ENCODE measurements at places on chromosomes 16 and 17. TPM values are rescaled to one million over a fixed set of nuclear protein-coding genes. Genes with fewer than 3 reads are reported as not detected.

- H3K27ac ChIP-seq = no peak overlapping the region
- DNase-seq = peak; percentile 32
- H3K27me3 ChIP-seq = no peaks in the 10 kb centered on the region
- no peaks in the 10 kb centered on the region for H3K36me3 ChIP-seq
- H3K4me3 ChIP-seq = no peak overlapping the region
- H3K4me1 ChIP-seq = no peaks in the 10 kb centered on the region
Measured at GRCh38 chr17:55693254-55694216, 29.1 kb downstream of the TMEM100 start.

- H3K36me3 ChIP-seq = no peaks in the 10 kb centered on the region
- no peak overlapping the region for H3K27ac ChIP-seq
- no peaks in the 10 kb centered on the region for H3K4me1 ChIP-seq
- no peak for DNase-seq
Measured at GRCh38 chr17:78332991-78333390, 26.9 kb downstream of the SOCS3 start.

DNA sequence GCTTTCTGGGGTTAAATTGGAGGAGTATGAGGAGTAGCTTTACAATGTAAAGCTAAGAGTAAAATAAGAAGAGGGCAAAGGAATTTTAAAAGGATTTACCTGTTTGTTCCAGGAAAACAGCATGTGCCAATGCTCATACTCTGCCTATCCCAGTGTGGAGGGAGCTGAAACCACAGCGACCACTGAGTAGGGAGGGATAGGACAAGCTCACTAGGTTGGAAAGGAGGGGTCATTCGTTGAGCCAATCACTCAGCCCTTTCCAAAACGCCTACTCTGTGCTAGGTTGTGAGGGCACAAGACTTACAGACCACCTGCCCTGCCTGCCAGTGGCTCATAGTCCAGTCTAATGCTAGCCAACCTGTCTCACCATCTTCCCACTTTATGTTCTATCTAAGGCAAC, 1.1 kb upstream of the DNAJC7 start:
- H3K36me3 ChIP-seq = peaks cover 5% of the 10 kb centered on the region
- H3K27ac ChIP-seq = peak overlapping the region; percentile 84
- no peak for DNase-seq
- no peak overlapping the region for H3K4me3 ChIP-seq
- H3K4me1 ChIP-seq = peaks cover 55% of the 10 kb centered on the region

GRCh38 chr17:79922116-79922601, 82.9 kb upstream of the CBX4 start:
- H3K27ac ChIP-seq = peak overlapping the region; percentile 84
- peak; percentile 50 for DNase-seq
- no peak overlapping the region for H3K4me3 ChIP-seq
- peaks cover 75% of the 10 kb centered on the region for H3K4me1 ChIP-seq
- H3K36me3 ChIP-seq = no peaks in the 10 kb centered on the region
- no peaks in the 10 kb centered on the region for H3K27me3 ChIP-seq

DNA sequence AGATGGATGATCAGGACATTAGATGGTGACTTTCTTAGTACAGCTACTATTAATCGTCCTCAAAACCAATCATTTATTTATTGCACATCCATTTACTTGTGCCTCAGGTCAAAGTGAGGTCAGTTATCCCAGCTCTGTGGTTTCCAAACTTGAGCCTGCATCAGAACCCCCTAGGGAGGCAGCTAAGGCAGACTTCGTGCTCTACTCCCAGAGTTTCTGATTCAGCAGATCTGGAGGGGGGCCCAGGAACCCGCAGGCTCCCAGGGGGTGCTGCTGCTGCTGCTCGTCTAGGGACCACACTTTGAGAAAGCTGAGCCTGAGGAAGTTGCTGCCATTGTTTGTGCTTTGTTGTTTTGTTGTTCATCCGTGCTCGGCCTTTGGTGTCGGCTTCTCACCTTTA, 44.0 kb upstream of the CLEC18B start:
- H3K27me3 ChIP-seq = no peaks in the 10 kb centered on the region
- no peak overlapping the region for H3K4me3 ChIP-seq
- H3K4me1 ChIP-seq = peaks cover 32% of the 10 kb centered on the region
- no peak overlapping the region for H3K27ac ChIP-seq
- H3K36me3 ChIP-seq = peaks cover 26% of the 10 kb centered on the region
- DNase-seq = no peak

DNA sequence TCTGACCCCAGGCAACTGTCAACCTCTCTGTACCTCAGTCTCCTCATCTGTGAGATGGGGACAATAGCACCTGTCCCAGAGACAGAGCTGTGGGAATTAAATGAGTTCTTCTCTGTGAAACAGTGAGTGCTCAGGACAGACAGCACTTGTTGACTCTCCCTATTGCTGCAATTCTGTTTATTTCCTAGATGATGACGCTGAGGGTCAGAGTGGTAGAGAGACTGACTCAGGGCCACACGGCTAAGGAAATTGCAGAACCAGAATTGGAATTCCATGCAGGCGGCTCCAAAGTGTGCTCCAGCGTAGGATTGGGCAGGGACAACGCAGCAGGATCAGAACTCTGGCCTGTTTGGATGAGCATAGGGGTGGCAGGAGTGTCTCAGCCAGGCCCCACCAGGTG, 302.2 kb downstream of the C16orf95 start:
- H3K27me3 ChIP-seq = peaks cover 4% of the 10 kb centered on the region
- no peak overlapping the region for H3K4me3 ChIP-seq
- DNase-seq = no peak
- H3K36me3 ChIP-seq = no peaks in the 10 kb centered on the region
- H3K4me1 ChIP-seq = no peaks in the 10 kb centered on the region

DNA sequence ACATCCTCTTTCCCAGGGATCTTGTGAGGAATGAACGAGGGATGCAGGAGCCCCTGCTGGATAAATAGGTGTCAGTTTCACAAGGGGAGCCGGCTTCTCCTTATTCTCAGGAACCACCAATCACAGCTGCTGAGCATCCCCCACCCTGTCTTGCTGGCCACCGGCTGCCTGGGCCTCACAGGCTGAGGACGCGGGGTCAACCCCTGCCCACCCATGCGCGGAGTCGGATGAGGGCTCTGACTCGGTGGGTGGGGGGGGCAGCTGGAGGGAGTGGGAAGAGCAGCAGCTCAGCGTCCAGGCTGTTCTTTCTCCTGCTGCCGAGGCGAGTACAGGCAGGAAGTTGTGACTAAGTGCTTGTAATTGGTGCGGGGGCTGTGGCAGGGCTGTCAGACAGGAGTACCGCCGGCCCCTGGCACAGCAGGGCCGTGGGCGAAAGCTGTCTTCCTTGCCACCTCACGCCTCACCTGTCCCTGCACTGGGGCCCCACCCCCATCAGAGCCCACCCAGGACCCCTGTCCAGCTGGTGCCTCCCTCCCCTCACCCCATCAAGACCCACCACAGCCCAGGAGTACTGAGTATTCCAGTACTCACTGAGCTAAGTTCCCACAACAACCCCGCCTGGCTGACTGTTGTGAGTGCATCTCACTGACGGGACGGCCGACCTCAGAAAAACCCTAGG, 11.0 kb upstream of the DPEP1 start:
- no peaks in the 10 kb centered on the region for H3K4me1 ChIP-seq
- H3K36me3 ChIP-seq = no peaks in the 10 kb centered on the region
- DNase-seq = no peak
- no peak overlapping the region for H3K4me3 ChIP-seq
- H3K27me3 ChIP-seq = no peaks in the 10 kb centered on the region

- H3K4me3 ChIP-seq = peak within 1 kb of the TSS; percentile 78
- H3K27ac ChIP-seq = peak within 1 kb of the TSS; percentile 41
- peak; percentile 74 for DNase-seq
- peaks cover 5% of the 10 kb centered on the region for H3K27me3 ChIP-seq
Measured at GRCh38 chr16:89093602-89094251, at the start of gene ACSF3. Gene ACSF3, plus strand, starts transcription at chr16:89093852. Its CDS starts 6,830 bp downstream, at chr16:89100682.

DNA sequence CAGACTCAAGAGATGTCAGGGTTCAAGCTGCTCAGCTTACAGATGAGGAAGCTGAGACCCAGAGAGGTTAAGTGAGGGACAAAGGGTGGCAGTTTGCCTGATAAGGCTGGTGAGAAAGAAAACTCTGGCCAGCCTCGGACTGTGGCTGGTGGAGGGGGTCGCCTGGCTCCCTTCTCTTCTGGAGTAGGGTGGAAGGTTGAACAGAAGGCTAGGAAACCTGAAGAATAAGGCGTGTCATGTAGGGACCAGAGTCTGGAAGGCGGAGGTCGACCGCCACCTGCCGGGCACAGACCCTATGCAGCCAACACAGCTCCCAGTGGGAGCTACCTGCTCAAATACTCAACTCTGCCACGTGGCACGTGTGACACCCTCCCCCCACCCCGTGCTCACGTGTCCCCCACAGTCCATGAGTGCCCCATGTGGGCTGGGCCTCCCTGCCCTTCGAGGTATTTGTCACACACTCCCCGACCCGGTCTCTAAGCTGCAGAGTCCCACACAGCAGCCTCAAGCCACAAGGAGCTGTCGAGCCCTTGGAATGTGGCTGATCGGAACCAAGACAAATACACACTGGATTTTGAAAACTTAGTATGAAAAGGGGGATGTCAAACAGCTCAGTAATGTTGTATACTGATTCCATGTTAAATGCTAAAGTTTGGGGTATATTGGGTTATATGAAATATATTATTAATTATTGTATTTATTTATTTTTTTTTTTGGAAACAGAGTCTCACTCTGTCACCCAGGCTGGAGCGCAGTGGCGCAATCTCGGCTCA, 11.8 kb downstream of the HID1 start:
- peaks cover 15% of the 10 kb centered on the region for H3K4me1 ChIP-seq
- H3K27ac ChIP-seq = no peak overlapping the region
- H3K36me3 ChIP-seq = peaks cover 7% of the 10 kb centered on the region
- H3K4me3 ChIP-seq = no peak overlapping the region
- no peaks in the 10 kb centered on the region for H3K27me3 ChIP-seq
- DNase-seq = no peak

- H3K36me3 ChIP-seq = no peaks in the 10 kb centered on the region
- no peaks in the 10 kb centered on the region for H3K4me1 ChIP-seq
- H3K27me3 ChIP-seq = no peaks in the 10 kb centered on the region
- DNase-seq = no peak
- H3K27ac ChIP-seq = no peak overlapping the region
Measured at GRCh38 chr17:69539781-69540319, 125.4 kb downstream of the MAP2K6 start.

DNA sequence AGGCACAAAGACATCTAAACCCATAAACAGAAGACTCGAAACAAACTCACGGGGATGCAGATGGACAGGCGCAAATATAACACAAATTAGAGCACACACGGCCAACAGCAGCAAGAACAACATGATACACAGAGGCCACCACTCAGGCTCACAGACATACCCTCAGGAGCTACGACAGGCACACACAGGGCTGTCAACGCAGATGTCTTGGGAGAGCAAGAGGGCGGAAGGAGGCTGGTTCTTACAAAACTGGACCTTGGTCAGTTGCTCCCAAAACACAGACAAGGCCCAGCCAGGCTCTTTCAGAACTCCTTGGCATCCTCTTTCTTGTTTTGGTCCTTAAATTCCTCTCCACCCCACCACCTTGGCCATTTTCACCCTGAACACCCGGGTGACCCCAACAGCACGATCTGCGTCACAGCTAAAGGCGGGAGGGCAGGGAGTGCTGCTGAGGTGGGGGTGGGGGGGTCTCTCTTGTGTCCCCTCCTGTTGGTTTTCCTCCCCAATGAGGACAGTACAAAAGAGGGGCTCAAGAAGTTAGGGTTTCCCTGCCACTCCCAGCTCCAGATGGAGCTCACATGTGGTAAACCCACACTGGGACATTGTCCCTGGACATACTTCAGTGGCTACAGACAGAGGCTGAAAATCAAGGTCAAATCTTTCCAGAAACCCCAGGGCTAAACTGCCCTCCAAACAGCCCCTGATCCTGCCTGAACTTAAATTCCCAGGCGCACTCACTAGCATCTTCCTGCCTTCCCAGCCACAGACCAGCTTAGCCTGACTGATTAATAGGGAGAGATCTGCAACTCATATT, 221.3 kb downstream of the C16orf78 start:
- H3K4me1 ChIP-seq = no peaks in the 10 kb centered on the region
- no peak overlapping the region for H3K27ac ChIP-seq
- H3K36me3 ChIP-seq = no peaks in the 10 kb centered on the region
- H3K27me3 ChIP-seq = no peaks in the 10 kb centered on the region
- H3K4me3 ChIP-seq = no peak overlapping the region

DNA sequence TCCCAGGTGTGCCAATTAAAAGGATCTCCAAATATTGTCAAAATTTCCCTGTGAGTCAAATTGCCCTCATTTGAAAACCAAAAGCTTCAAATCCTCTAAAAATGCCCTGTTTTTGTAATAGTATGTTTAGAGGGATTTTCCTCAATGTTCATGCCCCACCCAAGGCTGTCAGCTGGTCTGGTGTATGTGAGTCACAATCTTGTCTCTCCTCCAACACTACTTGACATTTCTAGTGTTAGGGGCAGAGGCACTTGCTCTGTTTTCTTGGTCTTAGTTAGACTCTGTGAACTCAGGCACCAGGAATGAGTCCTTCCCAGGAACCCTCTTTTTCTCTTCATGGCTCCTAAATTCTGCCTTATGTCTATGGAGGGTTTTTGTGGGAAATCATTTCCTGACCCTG, 634.8 kb downstream of the KCNJ2 start:
- no peaks in the 10 kb centered on the region for H3K36me3 ChIP-seq
- no peak for DNase-seq
- no peaks in the 10 kb centered on the region for H3K27me3 ChIP-seq
- H3K4me3 ChIP-seq = no peak overlapping the region
- H3K4me1 ChIP-seq = no peaks in the 10 kb centered on the region

DNA sequence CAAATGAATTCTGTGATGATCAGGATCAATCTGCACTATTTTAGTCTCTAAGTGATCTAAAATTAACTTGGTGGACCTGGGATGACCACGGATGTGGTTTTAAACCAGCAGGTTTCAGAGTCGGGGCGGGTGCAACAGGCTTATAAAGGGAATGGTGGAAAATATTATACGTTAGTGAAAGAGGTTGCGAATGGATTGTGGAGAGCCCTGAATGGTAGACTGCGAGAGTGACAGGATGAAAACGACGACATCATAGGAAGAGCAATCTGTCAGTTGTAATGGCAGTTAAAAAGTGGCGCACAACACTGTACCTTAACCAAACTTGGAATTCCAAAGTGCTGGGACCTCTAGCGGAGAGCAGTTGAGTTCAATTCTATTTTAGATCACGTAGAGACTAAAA, 1.2 kb upstream of the CYB5B start:
- no peak overlapping the region for H3K27ac ChIP-seq
- H3K27me3 ChIP-seq = no peaks in the 10 kb centered on the region
- peaks cover 17% of the 10 kb centered on the region for H3K4me1 ChIP-seq
- DNase-seq = no peak
- H3K4me3 ChIP-seq = no peak overlapping the region
- peaks cover 3% of the 10 kb centered on the region for H3K36me3 ChIP-seq

- no peaks in the 10 kb centered on the region for H3K36me3 ChIP-seq
- H3K4me3 ChIP-seq = no peak overlapping the region
- DNase-seq = no peak
- H3K27me3 ChIP-seq = no peaks in the 10 kb centered on the region
- H3K4me1 ChIP-seq = no peaks in the 10 kb centered on the region
- H3K27ac ChIP-seq = no peak overlapping the region
Measured at GRCh38 chr16:66300037-66300436, 66.5 kb upstream of the CDH5 start.

The TOX3 gene
- 5.2 TPM for total RNA-seq

The CES5A gene
- total RNA-seq = not detected

The KCNJ12 gene
- total RNA-seq = 0.52 TPM

The KRTAP29-1 gene
- total RNA-seq = not detected

The SPHK1 gene
- 12.2 TPM for total RNA-seq

The CEMP1 gene
- 0.52 TPM for total RNA-seq

The AIPL1 gene
- not detected for total RNA-seq

The NPIPA7 gene
- total RNA-seq = not detected

The PPM1E gene
- 0.66 TPM for total RNA-seq

The G6PC1 gene
- not detected for total RNA-seq
